H9 (cell line): ENCODE measurements at places on chromosomes 11 and 22.

DNA sequence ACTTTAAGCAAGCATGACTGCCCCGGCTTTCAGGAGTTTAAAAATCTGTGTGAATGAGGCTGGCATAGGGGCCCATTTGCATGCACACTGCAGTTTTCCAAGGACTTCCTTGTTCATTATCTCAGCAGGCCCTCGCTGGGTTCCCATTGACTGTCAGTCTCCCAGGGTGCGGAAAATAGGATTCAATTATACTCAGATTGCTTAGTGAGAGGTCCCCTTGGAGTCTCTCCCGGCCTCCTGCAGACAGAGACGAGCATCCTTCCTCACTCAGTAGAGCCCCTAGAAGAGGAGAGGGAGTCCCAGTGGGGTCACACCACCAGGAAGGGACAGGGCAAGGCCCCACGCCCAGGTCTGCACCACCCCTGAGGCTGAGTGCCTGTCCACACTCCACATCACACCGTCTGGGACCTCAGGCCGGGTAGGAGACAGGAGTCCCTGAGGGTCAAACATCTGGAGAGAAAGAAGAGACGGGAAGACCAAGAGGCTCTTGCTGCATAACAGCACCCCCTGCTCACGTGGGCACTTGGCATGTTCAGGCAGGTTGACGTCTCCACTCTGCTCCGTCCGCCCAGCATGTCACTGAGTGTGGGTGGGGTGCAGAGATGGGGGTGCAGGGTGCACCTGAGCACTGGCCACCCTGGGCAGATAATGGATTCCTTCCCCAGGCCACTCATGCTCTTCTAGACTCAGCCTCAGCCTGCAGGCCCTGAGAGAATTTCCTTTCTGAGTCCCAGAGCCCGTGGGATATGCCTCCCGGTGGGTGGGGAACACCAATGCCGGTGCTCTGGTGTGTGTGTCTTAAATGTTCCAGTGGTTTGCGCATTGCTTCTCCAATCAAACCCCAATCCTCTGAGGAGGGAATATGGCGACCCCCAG, 58.8 kb downstream of the MCM5 start:
- DNase-seq = no peak

GRCh38 chr11:2732261-2732939, 32.6 kb upstream of the KCNQ1OT1 start:
- no peak for DNase-seq

DNA sequence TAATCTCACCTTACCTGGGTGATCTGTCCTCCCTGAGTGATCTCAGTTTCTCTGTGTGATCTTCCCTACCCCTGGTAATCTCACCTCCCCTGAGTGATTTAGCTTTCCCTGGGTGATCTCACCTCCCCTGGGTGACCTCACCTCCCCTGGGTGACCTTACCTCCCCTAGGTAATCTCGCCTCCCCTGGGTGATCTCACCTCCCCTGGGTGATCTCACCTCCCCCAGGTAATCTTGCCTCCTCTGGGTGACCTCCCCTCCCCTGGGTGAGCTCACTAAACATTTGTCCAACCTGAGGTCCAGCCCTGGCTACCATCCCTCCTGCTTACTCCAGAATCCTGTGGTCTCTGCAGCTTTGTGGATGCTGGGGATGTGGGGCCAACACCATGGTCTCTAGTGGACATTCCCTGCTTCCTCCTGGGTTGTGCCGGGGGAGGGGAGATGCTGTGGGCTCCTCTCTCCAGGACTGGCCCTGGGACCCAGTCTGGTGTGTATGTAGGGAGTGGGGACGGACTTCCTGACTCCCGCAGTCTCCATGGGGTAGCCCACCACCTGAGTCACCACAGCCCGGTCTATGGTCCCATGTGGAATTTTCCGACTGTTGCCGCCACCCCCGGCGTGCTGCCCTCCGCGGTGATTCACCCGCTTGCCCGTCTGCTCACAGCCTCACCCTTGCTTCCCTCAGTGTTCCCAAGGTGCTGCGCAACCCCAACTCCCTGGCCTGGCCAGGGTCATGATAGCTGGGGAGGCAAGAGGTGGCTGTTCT, 9.9 kb downstream of the LSP1 start:
- no peak for DNase-seq

DNA sequence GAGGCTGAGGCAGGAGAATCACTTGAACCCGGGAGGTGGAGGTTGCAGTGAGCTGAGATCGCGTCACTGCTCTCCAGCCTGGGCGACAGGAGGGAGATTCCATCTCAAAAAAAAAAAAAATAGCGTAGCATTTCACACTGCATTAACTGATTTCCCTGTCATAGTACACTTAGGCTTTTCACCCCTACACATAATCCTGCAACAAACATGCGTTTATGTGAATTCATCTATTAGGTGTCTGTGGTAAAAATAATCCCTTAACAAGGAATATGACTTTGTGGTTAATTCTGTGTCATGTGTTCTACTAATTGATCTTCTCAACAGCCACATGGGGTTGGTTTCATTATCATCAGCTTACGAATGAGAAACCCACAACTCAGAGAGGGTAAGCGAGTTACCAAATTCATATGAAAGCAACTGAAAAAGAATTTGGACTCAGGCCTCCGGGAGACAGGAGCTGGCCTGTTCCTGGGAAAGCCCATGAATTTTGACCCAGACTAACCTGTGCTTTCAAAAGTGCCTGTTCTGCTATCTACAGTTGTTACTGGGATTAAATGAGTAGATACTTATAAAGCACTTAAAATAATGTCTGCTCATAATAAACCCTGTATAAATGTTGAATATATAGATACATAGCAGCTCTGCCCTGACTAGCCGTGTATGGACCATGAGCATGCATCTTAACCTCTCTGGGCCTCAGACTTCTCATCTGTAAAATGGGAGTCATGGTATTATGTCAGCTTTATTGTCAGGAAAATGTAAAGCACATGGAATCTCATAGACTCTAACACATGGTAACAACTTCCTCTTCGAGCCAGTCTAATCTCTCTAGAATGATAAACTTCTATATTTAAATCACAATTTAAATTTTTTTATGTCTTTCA, 36.6 kb downstream of the KCNJ1 start:
- DNase-seq = no peak

DNA sequence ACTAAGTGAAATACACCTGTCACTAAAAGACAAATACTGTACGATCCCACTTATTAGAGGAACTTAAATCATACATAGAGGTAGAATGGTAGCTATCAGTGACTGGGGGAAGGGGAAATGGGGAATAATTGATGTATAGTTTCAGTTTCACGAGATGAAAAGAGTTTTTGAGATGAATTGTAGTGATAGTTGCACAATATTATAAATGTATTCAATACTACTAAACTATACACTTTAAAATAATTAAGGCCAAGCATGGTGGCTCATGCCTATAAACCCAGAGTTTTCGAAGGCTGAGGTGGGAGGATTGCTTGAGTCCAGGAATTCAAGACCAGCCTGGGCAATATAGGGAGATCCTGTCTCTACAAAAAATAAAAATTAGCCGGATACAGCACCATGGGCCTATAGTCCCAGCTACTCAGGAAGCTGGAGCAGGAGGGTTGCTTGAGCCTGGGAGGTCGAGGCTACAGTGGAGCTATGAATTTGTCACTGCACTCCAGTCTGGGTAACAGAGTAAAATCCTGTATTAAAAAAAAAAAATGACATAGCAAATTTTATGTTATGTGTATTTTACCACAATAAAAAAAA, 40.4 kb downstream of the SERPIND1 start:
- no peak for DNase-seq

DNA sequence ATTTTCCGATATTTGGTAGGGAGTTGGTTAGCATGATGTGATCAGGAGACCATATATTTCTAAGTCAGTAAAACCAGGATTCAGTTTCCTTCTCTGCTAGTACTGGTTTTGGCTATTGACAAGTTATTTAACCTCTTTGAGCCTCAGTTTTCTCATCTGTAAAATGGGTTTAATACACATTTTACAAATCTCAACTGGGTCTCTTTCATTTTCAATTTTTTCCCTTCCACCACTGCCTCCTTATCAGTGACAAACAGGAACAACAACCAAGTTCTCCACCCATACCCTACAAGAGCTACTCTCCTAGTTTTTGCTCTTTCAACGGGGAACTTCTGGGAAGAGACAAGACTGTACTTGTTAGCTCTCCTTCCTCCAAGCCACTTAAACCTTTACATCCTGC, 6.2 kb upstream of the APLP2 start:
- DNase-seq = no peak

DNA sequence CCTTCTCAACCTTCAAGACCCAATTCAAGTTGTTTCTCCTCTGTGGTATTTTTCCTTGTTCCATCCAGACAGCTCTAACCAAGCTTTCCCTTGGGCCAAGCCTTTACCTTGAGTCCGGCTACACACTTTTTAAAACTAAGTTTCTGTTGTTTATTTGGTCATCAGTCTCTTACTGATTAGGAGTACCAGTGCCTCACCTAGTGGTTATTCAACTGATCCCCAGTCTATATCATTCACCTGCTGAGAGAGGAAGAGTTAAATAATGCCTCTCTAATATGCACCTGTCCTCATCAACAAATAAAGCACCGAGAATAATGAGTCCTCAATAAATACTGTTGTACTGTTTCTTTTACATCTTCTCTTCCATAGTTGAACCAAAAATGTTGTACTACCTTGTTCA, 160.8 kb downstream of the MSANTD4 start:
- no peak for DNase-seq

GRCh38 chr11:110299006-110299785, 2.8 kb upstream of the RDX start:
- no peak for DNase-seq

GRCh38 chr11:72618803-72619202, 55.4 kb downstream of the PDE2A start:
- no peak for DNase-seq

DNA sequence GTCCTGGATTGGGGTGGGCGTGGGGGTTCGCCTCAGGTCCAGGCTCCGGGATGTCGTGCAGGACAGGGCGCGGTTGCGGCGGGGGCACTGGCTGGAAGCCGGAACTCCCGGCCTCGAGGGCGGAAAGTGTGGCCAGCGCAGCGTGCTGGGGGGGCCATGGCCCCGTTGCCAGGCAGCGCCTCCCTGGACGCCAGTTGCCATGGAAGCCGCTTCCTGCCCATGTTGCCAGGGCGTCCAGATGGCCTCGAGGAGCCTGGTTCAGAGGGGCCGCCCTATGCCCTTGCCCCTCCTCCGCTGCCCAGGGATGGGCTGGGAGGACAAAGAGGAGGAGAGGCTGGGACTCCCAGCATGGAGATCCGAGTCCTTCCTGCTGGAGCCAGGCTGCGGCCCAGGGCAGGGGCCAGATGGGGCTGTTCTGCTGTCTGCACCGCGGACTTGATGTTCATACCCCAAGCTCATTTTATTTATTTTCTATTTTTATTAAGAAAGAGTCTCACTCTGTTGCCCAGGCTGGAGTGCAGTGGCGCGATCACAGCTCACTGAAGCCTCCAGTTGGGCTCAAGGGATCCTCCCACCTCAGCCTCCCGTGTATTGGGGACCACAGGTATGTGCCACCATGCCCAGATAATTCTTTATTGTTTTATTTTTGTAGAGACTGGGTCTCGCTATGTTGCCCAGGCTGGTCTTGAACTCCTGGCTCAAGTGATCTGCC, 4.6 kb upstream of the CCDC188 start:
- no peak for DNase-seq

DNA sequence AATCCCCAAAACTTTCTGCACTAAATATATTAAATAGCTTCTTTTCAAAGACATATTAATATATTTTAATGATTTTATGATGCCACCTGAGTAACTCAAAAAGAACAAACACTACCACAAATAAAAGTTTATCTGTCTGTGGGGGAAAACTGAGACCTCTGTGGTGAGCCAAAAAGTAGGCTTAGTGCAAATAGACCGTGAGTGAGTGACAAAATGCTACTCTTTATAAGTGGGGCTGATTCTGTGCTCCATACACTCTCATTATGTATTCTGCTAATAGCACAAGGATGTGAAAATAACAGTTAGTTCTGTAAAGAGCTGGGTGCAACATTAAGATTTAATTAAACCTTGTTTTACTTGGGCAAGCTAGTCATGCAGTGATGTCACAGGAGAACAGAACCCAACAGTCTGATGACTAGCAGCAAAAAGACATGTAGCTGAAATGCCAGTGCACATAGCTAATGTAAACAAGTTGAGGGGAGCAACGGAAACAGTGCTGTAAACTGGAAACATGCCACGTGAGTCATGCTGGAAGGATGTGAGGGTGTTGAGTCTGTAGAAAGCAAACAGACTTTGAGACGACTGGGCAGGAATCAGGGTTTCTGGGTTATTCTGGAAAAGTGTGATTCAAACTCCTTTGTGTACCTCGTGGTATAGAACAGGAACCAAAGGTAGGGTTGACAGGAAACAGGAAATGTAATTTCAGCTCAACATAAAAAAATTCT, 1130.4 kb downstream of the LRRC4C start:
- no peak for DNase-seq

DNA sequence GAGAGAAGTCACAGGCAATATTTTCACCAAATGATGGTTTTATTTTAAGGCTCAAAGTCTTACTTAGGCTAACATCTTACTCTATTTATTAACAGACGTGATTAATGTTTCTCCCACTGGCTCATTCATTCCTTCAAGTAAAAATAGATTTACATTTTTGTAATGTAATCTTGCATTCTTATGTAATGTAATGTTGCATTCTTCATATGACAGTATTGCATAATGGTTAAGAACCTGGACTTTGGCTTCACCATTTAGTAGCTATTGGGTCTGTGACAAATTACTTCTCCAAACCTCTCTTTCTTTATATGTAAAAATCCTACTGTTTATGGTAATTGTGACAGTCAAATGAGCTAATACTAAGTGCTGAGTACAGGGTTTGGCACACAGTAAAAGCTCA, 3.3 kb upstream of the DIXDC1 start:
- no peak for DNase-seq

DNA sequence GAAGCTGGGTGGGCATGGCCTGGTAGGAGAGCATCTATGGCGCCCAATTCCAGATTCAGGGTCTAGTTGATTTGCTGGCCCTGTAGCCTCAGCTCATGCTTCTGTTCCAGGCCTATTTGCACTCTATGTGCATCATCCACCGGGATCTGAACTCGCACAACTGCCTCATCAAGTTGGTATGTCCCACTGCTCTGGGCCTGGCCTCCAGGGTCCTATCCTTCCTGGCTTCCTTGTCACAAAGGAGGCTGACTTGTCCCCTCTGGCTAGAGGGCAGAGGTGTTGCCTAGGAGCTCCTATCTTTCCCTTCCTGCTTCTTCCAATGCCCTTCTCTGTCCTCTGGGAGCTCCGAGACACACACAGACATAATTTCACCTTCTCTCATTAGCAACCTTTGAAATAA, 21.3 kb downstream of the PIK3IP1 start:
- no peak for DNase-seq
